ENCODE measurements at places on chromosomes 6 and 20. TPM values are rescaled to one million over a fixed set of nuclear protein-coding genes. Genes with fewer than 3 reads are reported as not detected.

DNA sequence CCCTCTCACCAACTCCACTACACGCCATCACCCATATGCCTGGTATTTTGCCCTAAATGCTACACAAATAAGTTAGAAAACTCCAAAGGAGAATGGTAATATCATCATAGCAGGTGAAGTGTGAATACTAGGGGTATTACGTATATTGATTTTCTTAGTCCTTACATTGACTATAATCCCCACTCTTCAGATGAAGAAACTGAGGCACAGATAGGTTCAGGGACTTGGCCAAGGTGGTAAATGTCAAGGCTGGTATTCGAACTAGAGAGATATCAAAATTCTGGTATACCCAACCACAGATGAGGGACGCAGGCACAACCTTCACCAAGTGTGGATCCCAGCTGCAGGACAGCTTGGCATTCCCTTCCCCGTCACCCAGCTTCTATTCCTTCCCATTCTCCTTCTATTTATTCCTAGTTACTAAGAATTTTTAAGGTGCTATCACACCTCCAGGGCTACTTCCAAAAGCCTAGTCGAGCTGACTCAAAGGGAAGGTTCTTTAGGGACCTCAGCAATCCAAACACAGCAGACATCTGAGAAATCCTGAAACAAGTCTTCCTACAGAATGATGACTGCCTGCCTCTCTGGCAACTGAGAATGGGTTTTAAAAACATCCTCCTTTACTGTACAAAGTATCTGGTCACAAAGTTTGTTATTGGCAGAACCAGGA is 32.6 kb downstream of the ATXN1 start:
- H3K27me3 ChIP-seq: no peaks in the 10 kb centered on the region
- peak overlapping the region; percentile 50 for H3K4me3 ChIP-seq
- peaks cover 44% of the 10 kb centered on the region for H3K36me3 ChIP-seq
- DNase-seq: no peak
- H3K27ac ChIP-seq: peak overlapping the region; percentile 86
- peaks cover 84% of the 10 kb centered on the region for H3K4me1 ChIP-seq

- no peaks in the 10 kb centered on the region for H3K4me1 ChIP-seq
- no peak overlapping the region for H3K4me3 ChIP-seq
- no peaks in the 10 kb centered on the region for H3K36me3 ChIP-seq
- H3K27ac ChIP-seq: no peak overlapping the region
Observed at GRCh38 chr6:103122766-103123601, 1729.5 kb downstream of the GRIK2 start.

- no peak overlapping the region for H3K27ac ChIP-seq
- no peak overlapping the region for H3K4me3 ChIP-seq
- no peaks in the 10 kb centered on the region for H3K36me3 ChIP-seq
- no peaks in the 10 kb centered on the region for H3K27me3 ChIP-seq
- DNase-seq: no peak
Observed at GRCh38 chr6:15081447-15081846, 164.4 kb upstream of the JARID2 start.

GRCh38 chr6:119096721-119097565 is 18.5 kb upstream of the FAM184A start:
- no peaks in the 10 kb centered on the region for H3K4me1 ChIP-seq
- DNase-seq: no peak

Gene BNIP5
- not detected for total RNA-seq

DNA sequence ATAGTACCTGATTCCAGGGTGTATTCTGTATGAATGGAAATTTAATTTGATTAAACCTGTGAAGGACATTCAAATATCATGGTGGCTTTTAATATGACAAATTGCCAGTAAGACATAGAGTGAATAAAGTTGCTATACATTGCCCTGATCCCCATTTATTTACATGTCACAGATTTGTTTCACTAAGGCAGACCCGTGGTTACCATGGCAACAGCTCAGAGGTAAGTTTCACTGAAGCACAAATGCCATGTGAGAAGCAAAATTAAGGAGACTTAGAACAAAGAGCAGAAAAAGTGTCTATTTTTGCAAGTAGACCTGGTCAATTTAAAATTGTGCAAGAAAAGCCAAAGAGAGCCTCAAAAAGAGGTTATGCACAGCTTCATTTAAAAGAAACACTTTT is 63.7 kb downstream of the PXDC1 start:
- H3K4me3 ChIP-seq: no peak overlapping the region
- H3K36me3 ChIP-seq: no peaks in the 10 kb centered on the region
- no peaks in the 10 kb centered on the region for H3K4me1 ChIP-seq
- no peak for DNase-seq

Gene ENPP3
- total RNA-seq: 0.38 TPM

GRCh38 chr6:56933650-56934049 is 21.3 kb upstream of the BEND6 start:
- H3K27me3 ChIP-seq: peaks cover 19% of the 10 kb centered on the region
- DNase-seq: no peak
- H3K4me1 ChIP-seq: no peaks in the 10 kb centered on the region
- H3K4me3 ChIP-seq: no peak overlapping the region
- no peak overlapping the region for H3K27ac ChIP-seq

DNA sequence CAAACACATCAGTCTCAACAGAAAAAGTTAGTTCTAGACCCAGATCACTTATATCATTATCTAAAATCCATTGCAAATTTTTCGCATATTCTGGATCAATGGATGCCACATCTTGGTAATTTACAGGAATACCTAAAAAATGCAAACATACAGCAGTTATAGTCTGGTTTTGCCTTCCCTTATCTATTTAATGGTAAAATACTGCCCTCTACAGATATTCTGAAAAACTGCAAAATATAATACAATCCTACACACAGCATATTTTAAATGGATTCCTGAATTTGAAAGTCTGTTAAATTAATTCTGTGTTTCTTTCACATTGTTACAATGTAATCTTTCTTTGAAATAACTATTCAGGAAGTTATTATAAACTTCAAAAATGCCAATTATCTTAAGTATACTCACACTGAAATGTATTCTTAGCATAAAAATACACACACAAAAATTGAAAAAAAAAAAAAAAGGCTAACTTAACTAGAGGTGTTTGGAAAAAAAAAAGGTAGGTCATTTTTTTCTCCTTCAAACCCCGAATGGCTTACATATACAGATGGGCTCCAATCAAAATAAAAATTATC is 88.4 kb downstream of the HACE1 start:
- peaks cover 5% of the 10 kb centered on the region for H3K36me3 ChIP-seq
- H3K27me3 ChIP-seq: no peaks in the 10 kb centered on the region
- no peak overlapping the region for H3K27ac ChIP-seq
- no peak overlapping the region for H3K4me3 ChIP-seq
- peaks cover 7% of the 10 kb centered on the region for H3K4me1 ChIP-seq
- no peak for DNase-seq

- H3K36me3 ChIP-seq: no peaks in the 10 kb centered on the region
- no peak overlapping the region for H3K4me3 ChIP-seq
- H3K27me3 ChIP-seq: no peaks in the 10 kb centered on the region
- H3K27ac ChIP-seq: no peak overlapping the region
- H3K4me1 ChIP-seq: peaks cover 15% of the 10 kb centered on the region
Observed at GRCh38 chr6:104682722-104683643, 176.7 kb downstream of the HACE1 start.

DNA sequence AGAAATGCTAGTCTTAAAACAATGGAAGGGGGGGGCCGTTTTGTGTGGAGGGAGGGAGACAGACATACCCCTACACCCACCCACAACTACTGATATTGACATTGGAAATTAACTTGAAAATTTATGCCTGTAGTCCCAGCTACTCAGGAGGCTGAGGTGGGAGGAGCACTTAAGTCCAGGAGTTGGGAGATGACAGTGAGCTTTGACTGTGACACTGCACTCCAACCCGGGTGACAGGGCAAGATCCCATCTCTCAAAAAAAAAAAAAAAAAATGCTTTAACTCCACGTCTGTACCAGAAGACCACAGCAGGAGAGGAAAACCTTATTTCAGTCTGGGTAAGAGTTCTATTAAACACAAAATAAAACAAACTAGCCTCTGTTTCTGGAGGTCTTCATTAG is 2.2 kb downstream of the TBC1D20 start:
- H3K27ac ChIP-seq: no peak overlapping the region
- H3K4me1 ChIP-seq: peaks cover 43% of the 10 kb centered on the region
- DNase-seq: no peak
- peaks cover 24% of the 10 kb centered on the region for H3K36me3 ChIP-seq

DNA sequence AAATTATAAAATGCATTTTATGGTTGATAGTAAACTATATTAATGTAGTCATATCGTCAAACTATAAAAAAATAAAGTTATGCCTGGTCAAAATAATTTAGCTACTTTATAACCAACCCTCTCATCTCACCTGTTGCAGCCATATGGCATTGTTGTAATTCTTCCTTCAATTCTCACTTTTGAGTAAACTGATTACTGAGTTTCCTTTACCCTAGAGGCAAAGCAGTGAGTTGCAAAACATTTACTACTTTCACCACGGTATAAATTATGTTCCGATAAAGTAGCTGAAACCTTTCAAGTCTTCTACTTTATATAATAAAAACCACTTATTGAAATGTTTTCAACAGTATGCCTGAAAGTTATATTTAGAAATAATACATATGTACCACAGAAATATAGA is 113.8 kb downstream of the AHI1 start:
- H3K36me3 ChIP-seq: peaks cover 3% of the 10 kb centered on the region
- H3K4me1 ChIP-seq: peaks cover 12% of the 10 kb centered on the region
- no peak overlapping the region for H3K27ac ChIP-seq
- H3K4me3 ChIP-seq: no peak overlapping the region

Gene TNFRSF21
- not detected for total RNA-seq

- H3K4me3 ChIP-seq: no peak overlapping the region
- H3K27ac ChIP-seq: no peak overlapping the region
- no peaks in the 10 kb centered on the region for H3K36me3 ChIP-seq
Observed at GRCh38 chr6:158437571-158437970, 122.3 kb upstream of the TMEM181 start.

Gene LSM2
- 100 TPM for total RNA-seq

Gene EPPIN
- not detected for total RNA-seq

Gene SRMS
- not detected for total RNA-seq

GRCh38 chr6:158095671-158096070 is 72.4 kb downstream of the SERAC1 start:
- no peaks in the 10 kb centered on the region for H3K4me1 ChIP-seq
- H3K27ac ChIP-seq: no peak overlapping the region
- peaks cover 53% of the 10 kb centered on the region for H3K36me3 ChIP-seq
- H3K27me3 ChIP-seq: no peaks in the 10 kb centered on the region
- DNase-seq: no peak

Gene SOBP
- 0.38 TPM for total RNA-seq

DNA sequence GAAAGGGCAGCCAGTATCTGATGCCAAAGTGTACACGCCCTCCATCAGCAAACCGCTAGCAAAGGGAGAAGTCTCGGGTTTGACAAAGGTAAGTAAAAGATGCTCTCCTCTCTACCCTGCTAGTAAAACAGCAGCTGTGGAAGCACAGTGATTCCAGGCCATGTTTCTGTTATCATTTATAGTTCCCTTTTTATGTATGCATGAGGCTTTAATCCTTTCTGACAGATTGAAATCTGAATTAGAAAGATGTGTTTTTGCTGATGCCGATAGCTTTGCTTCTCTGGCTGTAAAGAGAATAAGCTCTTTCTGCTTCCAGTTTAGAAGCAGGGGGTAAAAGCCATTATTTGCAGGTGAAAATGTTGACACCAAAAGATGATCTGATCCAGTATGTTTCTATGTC is 392.4 kb upstream of the SOX4 start:
- peaks cover 8% of the 10 kb centered on the region for H3K36me3 ChIP-seq
- no peak overlapping the region for H3K27ac ChIP-seq
- no peak for DNase-seq

DNA sequence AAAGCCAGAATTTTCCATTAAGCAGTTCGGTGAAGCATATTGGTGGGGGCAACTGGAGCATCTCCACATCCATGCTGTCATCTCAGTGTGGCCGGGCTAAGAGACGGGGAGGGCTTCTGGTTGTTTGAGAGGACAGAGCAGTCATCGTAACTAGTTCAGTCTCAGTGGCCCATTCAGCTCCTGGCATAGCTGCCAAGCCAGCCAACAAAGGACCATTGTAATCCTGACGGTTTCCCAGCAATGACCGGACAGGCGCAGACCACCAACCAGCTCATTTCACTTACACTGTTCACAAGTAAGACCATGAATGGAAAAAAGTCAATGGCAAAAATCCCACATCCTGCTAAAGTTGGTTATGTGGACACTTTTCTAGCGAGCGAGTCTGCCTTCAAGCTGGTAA is 14.9 kb upstream of the HDDC2 start:
- H3K4me1 ChIP-seq: no peaks in the 10 kb centered on the region
- DNase-seq: no peak
- no peak overlapping the region for H3K4me3 ChIP-seq

- no peak overlapping the region for H3K27ac ChIP-seq
- no peak overlapping the region for H3K4me3 ChIP-seq
- H3K36me3 ChIP-seq: peaks cover 56% of the 10 kb centered on the region
- H3K27me3 ChIP-seq: no peaks in the 10 kb centered on the region
- DNase-seq: no peak
Observed at GRCh38 chr6:136599329-136600011, 49.2 kb upstream of the MAP7 start.

- no peak overlapping the region for H3K4me3 ChIP-seq
- DNase-seq: no peak
- H3K36me3 ChIP-seq: no peaks in the 10 kb centered on the region
- no peaks in the 10 kb centered on the region for H3K27me3 ChIP-seq
- H3K4me1 ChIP-seq: no peaks in the 10 kb centered on the region
Observed at GRCh38 chr20:25128649-25129048, 46.7 kb upstream of the VSX1 start.

DNA sequence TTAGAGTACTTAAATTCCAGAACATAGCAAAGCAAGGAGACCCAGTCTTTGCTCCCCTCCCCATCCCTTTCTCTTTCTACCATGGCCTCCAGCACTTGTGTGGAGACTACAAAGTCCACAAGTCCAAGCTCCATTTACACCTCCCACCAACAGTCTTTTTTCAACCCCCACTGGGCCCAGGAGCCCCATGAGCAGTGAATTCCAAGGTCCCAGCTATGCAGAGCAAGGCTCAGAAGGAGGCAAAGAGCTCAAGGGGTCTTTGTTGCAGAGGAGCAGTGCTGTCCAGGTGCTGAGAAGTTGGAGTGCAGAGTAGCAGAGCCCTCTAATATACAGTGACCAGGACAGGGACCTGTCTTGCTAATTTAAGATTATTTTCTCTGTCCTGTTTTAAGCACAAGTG is 9.0 kb downstream of the PAK5 start:
- no peak overlapping the region for H3K4me3 ChIP-seq
- no peaks in the 10 kb centered on the region for H3K27me3 ChIP-seq
- H3K4me1 ChIP-seq: no peaks in the 10 kb centered on the region
- H3K27ac ChIP-seq: peak overlapping the region; percentile 50
- DNase-seq: no peak
- no peaks in the 10 kb centered on the region for H3K36me3 ChIP-seq

DNA sequence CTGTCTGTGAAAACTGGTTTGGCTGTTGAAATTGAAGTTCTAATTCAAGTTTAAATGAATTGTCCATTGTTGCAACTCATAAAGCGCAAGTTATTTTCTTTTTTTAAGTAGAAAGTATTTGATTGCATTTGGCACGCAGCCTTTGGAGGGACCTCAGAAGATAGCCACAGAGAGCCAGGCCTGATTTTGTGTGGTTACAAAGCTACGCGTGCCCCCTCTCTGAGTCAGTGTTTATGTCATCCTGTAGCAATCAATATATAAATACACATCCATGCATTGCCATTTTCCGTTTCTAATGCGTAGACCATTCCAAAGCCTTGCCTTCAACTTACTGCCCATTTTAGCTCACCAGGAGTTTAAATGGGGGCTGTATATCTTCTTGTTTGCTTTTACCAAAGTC is 173.2 kb downstream of the TMEM242 start:
- no peak overlapping the region for H3K4me3 ChIP-seq
- H3K27me3 ChIP-seq: no peaks in the 10 kb centered on the region
- peaks cover 23% of the 10 kb centered on the region for H3K4me1 ChIP-seq
- DNase-seq: no peak
- H3K36me3 ChIP-seq: peaks cover 20% of the 10 kb centered on the region

Gene VSTM2L
- 0.20 TPM for total RNA-seq

Data from activated CD4-positive, alpha-beta memory T cell treated with anti-CD3 and anti-CD28 coated beads, Interleukin-2, amount 10 ng/mL, durations not matched to agents 7 days and 5 days (primary cell).